ENCODE measurements at places on chromosomes 12 and 14.

- DNase-seq, result no peak
Measured at GRCh38 chr14:73884438-73885190, 2.0 kb upstream of the ZNF410 start.

- DNase-seq, result no peak
Measured at GRCh38 chr12:4027412-4027811, 154.2 kb upstream of the PARP11 start.

DNA sequence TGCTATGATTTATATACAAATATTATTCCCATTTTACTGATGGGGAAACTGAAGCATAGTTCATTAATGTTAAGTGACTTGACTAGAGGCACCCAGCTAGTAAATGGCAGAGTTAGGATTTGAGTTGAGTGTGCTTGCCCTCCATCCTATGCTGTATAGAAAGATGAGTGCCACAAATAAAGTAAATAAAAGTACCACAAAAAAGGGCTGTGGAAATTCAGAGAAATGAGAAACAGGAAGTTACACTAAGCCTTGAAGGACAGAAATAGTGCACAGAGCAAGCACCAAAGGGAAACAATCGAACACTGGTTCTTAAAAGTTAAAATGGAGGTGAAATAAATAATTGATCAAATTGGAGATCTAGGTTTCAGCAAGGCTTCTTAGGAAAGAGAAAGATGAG is 9.2 kb upstream of the ABCD2 start:
- DNase-seq, result no peak

DNA sequence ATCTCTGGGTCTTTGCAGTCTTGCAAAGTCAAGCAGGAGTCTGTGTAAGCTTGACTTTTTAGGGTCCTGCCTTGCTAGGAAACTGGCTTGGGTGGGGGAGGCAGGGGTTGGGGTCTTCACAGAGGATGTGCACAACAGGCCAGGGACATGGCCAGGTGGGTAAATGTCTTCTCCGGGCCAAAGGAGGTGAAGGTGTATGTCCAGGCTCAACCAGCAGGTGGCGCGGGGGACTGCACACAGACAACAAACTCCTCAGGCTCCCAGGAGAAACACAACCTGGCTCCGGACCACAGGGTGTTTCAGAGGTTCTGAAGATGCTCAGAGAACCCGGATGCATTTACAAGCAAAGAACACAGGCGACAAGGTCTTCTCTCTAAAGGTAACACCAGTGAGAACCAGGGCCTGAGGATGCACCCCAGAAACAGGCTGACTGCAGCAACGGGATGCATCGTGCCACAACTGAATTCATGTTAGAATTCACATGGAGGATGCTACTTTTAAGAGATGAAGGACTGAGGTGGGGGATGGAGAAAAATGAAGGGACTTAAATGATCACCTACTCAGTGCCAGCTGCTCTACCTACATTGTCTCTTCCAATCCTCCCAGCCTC is 56.0 kb downstream of the PLEKHG3 start:
- DNase-seq, result peak; percentile 4

DNA sequence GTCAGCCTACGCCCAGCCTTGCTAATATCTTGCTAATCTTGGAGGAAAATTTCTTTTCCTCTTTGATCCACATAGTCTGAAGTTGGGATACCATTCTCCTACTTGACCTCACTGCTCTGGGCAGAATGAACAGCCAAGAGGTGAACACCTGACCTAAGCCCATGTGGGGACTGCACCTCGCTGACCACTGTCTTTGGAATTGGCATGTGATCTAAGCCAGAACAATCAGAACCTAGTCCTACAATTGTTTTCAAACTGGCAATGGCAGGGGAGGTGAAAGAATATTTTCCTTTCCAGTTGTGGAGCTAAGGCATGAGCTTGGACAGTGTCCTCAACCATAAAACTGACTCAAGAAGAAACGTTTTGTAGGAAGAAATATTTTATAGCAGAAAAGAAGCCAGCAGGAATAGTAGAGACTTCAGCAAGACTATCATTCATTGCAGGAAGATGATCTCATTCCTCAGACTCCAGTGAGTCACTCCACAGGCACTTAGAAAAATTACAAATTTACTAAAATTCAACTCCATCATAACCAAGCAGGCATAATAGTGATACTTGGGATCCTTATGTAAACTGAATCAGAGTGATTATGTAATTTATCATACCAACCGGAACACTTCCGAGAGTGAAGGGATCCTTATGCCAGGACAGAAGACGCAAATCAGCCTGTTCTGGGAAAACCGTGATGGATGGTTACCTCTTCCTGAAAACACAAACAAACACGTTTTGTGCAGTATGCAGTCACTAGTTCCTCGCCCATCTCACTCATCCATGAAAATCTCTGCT is 14.7 kb downstream of the PTPRO start:
- DNase-seq, result no peak

GRCh38 chr12:13032164-13032563 is 12.0 kb upstream of the FAM234B start:
- DNase-seq, result no peak
